ENCODE measurements at places on chromosomes 3 and 15.

- no peak for DNase-seq
Measured at GRCh38 chr3:53216723-53217122, 39.1 kb downstream of the TKT start.

DNA sequence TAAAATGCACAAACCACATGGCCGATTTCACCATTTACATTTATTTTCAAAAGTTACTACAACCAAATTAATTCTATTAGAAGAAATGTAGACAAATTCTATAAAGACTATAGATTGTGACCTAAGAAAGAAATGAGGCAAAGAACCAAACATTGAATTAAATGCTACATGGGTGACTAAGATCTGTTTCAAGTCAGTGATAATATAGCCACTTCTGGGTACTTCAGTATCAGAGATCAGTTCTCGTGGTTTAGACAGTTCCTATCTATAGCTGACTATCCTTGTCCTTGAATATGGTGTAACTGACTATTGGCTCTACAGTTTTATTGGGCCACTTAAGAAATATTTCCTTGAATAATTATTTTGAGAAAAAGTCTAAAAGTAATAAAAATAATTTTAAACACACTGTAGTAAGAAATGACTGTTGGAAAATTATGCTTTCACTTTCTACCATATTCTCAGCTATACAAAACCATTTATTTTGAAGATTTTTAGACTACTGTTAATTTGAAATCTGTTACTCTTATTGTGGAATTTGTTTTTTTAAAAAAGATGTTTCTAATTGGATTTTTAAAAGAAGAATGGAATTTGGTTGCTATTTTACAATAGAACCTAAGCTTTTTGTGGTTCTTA, 14.1 kb downstream of the KCNMB3 start:
- DNase-seq, result no peak

GRCh38 chr3:166526881-166527280, 689.7 kb upstream of the BCHE start:
- no peak for DNase-seq

DNA sequence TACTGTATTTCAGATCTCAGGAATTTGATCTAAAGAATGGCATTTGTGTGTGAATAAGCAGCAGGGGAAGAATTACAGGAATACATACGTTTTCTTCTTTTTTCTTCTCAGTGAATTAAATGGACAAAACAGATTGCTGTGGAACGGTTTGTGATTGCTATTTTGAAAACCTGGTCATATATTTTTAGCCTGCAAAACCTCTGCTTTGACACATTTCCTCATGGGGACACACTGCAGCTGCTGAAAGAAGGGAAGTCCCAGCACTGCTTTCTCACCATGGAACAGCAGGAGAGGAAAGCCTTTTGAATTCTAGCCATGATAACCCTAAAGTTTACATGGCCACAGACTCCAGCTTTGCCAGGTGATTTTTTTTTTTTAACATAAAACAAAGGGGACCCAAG, 315.0 kb downstream of the OXSM start:
- no peak for DNase-seq

- no peak for DNase-seq
Measured at GRCh38 chr3:126865736-126866135, 117.2 kb upstream of the PLXNA1 start.

GRCh38 chr3:13479332-13479581, 849 bp upstream of the HDAC11 start:
- no peak for DNase-seq

- no peak for DNase-seq
Measured at GRCh38 chr3:109806929-109807328, 469.6 kb upstream of the DPPA4 start.

DNA sequence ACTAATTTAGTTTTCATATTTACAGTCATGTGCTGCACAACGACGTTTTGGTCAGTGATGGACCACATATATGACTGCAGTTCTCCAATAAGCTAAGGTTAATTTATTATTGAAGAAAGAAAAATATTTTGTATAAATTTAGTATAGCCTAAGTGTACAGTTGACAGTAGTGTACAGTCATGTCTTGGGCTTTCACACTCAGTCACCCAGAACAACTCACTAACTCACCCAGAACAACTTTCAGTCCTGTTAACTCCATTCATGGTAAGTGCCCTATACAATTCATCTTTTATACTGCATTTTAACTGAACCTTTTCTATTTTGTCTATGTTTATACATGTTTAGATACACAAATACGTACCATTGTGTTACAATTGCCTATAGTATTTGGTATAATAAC, 3.8 kb upstream of the GABRR3 start:
- DNase-seq, result no peak

DNA sequence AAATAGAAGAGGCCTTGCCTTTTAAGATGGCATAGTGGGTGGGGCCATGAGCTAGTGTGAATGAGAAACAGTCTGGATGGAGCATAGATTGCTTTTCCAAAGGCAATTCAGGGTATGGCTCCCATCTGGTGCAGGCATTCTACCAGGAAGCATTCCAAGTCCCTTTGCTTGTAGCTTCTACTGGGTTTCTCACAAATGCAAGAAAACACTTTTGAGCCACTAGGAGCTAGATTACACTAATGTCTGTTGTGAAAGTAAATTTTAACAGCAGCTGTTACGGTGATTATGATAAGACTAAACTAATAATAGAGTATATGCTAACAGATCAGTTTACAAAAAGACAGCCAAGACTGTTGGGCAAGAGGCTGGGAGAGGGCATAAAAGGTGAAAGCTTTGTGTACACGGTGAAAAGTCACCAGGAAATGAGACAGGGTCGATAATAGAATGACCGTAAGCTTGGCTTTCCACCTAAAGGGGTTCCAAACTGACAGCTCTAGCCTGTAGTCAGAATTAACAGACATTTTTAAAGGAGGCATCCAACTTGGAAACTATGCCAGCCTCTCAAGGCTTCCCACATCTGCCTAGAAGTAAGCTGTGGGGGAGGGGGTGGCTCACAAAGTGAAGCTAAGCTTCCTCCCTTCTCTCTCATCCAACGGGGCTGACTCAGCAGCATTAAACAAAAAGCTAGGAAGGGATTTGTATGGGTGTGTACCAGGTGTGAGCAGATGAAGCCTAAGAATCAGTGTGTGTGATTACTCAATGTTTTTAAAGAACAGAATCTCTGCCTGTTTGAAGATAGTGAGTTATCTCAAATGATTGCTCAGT, 61.1 kb upstream of the GPD1L start:
- DNase-seq, result no peak

GRCh38 chr3:57157545-57157944, 7.6 kb downstream of the IL17RD start:
- DNase-seq, result no peak

DNA sequence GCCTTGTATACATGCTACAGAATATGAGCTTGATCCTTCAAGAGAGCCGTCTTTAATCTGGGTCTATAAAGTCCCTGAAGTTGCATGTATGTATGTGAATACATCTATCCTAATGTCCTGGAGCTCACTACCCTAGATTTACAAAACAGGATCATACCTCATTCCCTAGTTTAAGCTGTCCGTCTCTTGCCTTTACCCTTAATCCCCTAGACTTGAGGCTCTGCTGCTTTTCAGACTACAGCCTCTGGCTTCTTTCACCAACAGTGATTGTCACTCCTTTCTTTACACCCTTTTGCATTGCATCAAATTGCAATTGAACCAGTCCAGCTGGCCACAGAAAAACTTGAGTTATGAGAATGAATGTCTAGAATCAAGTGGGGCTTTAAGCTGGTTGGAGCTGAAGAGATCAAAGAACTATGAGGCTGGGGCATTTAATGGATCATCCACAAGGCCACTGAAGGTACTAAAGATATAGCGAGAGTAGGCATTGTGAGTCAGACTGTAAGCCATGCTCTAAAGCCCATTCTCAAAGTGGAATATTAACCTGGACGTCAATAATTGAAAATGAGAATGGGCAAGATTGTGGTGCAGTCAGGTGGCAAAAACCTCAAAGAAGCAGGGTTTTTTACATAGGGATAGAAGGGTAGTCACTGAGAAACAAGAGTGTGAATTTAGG, 12.3 kb upstream of the PLD1 start:
- no peak for DNase-seq

GRCh38 chr3:31423482-31423881, 109.2 kb upstream of the STT3B start:
- no peak for DNase-seq

DNA sequence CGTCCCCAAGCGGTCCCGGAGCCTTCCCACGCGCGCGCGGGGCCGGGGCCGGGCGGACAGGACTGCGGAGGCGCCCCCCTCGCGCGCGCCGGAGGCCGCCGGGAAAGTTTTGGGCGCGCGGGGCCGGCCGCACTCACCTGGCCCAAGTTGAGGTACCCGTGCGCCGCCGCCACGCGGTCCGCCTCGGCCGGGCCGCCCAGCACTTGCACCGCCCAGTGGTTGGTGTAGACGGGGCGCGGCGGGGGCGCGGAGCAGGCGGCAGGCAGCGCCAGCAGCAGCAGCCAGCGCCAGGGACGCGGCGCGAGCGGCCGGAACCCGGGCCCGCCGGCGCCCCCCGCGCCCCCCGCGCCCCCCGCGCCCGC, 289 bp downstream of the PCSK6 start:
- DNase-seq, result peak; percentile 84

- no peak for DNase-seq
Measured at GRCh38 chr3:82067420-82067819, 306.0 kb upstream of the GBE1 start.

DNA sequence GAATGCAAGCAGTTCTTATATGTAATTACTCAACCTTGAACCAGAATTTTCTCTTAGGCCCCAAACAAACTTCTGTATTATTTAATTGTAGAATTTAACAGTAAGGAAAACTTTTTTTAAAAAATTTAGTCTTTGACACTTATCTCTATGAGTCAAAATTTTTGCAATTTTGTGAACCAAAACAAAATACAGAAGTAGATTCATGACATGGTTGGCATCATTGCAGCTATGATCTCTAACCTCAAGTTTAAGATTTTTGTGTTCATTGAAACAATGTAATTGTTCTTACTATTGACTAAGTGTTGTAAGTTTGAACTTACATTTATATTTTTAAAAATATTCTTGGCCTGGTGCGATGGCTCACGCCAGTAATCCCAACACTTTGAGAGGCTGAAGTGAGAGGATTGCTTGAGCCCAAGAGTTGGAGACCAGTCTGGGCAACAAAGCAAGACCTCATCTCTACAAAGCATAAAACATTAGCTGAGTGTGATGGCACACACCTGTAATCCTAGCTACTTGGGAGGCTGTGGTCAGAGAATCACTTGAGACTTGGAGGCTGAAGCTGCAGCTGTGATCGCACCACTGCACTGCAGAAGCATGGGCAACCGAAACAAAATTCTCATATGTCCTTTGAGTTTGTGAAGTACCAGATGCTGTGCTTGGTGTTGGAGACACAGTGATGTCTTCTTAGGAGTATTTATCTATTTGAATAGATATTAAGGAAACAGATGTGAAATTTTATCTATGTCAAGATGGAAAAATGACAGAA, 39.7 kb downstream of the STT3B start:
- DNase-seq, result no peak

DNA sequence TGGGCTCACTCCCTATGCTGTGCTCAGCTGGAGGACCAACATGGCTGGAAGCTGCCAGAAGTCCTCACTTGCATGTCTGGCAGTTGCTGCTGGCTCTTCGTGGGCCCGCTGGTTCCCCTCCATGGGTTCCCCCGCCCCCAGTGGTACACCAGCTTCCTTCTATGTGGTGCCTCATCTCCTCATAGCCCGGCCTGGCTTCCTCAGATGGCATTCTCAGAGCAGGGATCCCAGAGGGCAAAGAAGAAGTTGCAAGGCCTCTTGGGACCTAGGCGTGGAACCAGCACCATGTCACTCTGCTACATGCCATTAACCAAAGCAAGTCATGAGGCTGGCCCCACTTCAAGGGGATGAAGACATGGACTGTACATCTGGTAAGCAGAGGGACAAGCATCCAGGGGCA, 2.9 kb upstream of the CFAP92 start:
- DNase-seq, result no peak

DNA sequence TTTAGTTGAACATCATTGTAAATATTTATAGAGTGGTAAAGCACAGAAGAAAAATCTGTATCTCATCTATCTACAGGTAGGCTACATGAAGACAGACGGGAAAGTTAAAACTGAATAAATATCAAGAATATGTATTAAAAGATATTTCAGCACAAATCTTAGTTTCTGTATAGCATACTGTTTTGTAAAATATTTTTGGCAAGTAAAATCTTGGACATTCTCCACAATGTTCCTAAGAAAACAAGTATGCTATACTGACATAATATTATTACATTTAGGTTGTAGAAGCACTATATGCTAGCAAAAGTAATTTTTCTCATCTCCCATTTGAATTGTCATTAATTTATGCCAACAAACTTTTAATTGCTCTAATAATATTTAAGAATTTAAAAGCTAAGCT, 326.4 kb upstream of the ARL6 start:
- no peak for DNase-seq

DNA sequence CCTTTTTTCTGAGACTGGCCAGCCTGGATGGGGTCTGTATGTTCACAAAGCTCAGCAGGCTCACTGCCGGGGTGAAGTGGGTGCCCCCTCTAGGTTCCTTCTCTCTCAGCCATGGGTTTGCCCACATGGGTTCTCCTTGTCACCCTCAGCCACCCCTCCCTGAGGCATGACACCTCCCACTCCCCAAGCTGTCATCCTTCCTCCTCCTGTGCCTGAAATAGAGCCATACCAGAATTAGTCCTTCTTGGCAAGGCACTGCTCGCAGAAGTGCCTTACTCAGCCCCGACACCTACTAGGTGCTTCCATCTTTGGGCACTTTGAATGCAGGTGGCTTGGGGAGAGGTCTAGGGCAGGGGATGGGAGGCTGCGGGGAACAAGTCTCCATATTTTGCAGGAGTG, 62.9 kb upstream of the SEC13 start:
- DNase-seq, result no peak

DNA sequence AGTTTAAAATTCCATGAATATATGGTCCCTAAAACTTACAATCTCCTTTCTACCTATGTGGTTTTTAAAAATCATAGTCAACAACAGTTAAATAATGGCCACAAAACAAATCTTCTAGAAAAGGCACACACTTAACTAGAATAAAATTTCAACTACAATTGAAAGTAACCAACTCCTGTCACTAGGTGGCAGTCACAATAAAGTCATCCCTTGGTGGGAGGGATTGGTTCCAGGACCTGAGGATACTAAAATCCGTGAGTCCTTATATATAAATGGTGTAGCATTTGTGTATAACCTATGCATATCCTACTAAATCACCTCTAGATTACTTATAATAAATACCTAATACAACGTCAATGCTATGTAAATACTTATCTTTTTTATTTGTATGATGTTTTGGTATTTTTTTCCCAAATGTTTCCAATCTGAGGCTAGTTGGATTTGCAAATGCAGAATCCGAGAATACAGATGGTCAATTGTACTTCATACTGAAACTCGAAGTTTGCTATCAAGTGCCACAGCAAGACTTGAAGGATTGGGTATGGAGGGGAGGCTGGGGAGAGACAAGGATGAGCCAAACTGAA, 172.6 kb downstream of the FMN1 start:
- peak; percentile 65 for DNase-seq

Data from GM20000 (cell line).